B cell (primary cell): ENCODE measurements at places on chromosomes 12 and 14.

DNA sequence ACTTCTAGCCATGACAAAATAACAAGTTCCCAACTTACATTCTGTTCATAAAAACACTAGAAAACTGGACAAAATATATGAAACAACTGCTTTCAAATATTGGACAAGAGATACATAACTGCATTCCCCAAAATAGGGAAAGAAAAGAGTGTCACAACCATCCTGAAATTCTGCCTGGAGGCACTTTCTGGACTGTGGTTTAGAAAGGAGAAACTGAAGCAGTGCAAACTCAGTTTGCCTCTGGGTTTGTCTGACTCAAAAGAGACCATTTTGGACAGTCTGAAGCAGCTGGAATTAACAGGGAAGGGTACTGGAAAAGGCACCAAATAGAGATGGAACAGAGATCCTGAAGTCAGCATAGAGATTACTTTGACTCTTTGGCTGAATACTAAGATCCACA lies 11.3 kb upstream of the SYT1 start:
- DNase-seq, result no peak

DNA sequence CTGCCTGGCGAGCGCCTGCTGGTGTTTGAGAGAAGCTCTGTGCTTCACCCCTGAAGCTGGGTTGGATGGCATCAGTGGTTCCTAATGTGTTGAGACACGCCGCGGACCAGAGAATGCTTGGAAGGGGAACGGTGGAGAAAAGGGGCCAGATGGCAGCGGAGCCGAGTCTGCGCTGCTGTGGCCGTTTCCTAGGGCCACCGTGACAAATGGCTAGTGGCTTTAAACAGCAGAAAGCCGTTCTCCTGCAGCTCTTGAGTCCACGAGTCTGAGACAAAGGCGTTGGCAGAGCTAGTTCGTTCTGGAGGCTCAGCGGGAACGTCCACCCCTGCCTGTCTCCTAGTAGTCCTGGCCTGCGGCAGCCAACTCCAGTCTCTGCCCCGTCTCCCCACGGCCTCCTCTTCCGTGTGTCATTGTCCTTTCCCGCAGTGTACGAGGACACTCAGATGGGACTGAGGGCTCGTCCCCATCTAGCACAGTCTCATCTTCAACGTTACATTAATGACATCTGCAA lies 103.6 kb downstream of the ADGRD1 start:
- no peak for DNase-seq

DNA sequence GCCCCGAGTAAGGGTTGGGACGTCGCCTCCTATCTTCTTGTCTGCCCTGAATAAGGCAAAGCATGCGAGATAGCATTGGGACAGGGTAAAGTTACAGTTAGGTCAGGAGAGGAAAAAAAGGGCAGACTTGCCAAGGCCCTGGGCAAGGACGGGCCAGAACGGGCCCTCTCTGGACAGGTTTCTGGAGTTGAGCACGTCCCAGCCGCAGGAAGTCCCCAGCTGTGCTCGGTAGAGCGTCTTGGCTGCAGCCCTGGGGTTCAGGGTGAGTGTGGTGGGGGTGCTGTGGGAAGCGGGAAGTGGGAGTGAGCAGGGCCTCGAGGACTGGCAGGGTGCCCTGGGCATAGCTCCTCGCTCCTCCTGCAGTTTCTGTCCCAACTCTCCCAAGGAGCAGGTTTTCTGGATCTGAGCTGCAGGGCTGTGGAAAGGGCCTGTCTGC lies 5.4 kb downstream of the RPS6KL1 start:
- DNase-seq, result no peak

GRCh38 chr14:72898448-72898847 lies 4.5 kb upstream of the DPF3 start:
- DNase-seq, result no peak

DNA sequence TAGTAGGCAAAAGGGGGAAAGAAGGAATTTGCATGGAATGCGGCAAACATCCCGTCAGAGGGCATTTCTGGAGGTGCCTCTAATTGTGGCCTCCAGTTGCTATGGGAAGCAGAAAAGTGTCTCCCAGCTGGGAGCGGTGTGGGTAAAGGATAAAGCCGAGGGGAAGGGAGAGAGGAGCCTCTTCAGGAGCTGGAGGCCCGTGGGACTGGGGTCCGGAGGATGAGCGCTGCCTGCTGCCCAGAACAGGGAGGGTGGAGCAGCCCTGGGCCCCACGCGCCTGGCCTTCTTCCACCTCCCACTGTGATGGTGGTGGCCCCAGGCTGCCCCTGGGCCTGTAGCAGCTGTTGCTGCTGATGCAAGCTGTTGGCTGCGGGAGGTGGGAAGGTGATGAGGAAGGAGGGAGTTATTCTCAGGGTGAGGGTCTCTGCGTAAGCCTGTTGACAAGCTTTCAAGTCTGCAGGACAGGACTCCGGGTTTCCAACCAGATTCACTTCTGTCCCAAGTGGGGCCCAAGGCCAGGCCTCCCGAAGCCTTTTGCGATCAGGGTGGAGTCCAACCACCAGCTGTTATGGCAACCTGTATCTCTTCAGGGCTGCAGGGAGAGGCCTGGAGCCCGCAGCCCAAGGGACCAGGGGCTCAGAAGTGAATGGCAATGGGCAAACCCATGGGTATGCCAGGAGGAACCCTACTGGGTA lies 19.1 kb upstream of the PGF start:
- no peak for DNase-seq

- no peak for DNase-seq
Measured at GRCh38 chr12:53575502-53576249, 50.5 kb downstream of the ATF7 start.

- no peak for DNase-seq
Measured at GRCh38 chr14:73599499-73599898, 7.8 kb downstream of the ACOT4 start.

GRCh38 chr14:74785056-74785613 lies 22.0 kb downstream of the YLPM1 start:
- DNase-seq, result no peak

GRCh38 chr12:83958997-83959396 lies 953.6 kb downstream of the SLC6A15 start:
- DNase-seq, result no peak

GRCh38 chr12:15372352-15372751 lies 50.0 kb downstream of the PTPRO start:
- no peak for DNase-seq

GRCh38 chr14:103897075-103897947 lies 30.9 kb upstream of the TDRD9 start:
- no peak for DNase-seq

- no peak for DNase-seq
Measured at GRCh38 chr12:106682594-106683234, 91.8 kb upstream of the RIC8B start.

DNA sequence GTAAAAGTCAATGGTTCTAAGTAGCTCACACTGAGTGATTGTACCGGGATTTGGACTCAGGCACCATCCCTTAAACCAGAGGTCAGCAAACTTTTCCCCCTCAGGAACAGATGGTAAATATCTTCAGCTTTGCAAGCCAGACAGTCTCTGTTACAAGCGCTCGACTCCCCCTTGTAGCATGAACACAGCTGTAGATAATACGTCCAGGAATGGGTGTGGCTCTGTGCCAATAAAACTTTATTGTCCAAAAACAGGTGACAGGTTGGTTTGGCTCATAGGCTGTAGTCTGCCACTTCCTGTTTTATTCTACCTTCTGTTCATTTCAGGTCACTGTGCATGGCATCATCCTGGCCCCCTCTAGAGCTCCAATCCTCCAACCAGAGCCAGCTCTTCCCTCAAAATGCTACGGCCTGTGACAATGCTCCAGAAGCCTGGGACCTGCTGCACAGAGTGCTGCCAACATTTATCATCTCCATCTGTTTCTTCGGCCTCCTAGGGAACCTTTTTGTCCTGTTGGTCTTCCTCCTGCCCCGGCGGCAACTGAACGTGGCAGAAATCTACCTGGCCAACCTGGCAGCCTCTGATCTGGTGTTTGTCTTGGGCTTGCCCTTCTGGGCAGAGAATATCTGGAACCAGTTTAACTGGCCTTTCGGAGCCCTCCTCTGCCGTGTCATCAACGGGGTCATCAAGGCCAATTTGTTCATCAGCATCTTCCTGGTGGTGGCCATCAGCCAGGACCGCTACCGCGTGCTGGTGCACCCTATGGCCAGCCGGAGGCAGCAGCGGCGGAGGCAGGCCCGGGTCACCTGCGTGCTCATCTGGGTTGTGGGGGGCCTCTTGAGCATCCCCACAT lies 7.6 kb downstream of the BDKRB1 start:
- no peak for DNase-seq

DNA sequence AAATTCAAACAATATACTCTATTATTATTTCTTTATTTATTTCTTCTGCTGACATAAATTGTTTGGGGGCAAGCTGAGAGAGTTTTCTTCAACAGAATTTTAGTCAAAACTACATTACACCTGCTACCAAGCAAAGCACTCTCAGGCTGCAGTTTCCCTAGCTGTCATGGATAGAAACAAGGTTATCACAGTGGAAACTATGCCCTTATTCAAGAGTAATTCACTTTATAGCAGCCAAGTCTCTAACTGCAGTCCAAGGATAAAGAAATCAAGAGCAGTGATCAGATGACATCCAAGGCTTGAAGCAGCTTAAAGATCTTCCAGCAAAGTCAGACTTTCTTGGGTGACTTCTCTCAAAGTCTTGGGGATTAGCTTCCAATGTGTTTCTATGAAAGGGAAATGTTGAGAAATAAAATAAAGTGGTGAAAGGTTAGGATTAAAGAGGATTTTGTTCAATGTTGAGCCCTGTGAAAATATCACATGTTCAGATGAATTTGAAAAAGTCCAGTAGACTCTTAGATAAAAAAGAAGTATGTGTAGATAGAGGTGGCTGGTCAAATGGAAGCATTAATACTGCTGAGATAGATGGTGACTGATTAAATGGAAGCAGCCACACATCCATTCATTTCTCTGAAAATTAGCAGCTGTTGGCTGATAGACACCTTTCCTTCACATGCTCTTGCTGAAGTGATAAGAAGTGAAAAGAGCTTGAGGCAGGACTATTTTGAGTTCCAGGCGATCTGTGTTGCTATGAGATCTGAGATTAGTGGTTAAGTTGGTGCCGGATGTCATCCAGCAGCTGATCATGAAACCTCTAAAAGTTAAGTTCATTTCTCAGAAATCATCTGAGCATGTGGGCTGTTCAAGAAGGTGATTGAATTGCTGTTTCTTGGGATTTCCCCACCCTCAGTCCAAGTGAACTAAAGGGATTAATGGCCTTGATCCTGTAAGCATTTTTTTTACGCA lies 257.8 kb upstream of the BTG1 start:
- DNase-seq, result peak; percentile 86

- no peak for DNase-seq
Measured at GRCh38 chr14:84929834-84930233, 600.1 kb upstream of the FLRT2 start.

GRCh38 chr12:110861729-110862128 lies 14.9 kb downstream of the CCDC63 start:
- no peak for DNase-seq

DNA sequence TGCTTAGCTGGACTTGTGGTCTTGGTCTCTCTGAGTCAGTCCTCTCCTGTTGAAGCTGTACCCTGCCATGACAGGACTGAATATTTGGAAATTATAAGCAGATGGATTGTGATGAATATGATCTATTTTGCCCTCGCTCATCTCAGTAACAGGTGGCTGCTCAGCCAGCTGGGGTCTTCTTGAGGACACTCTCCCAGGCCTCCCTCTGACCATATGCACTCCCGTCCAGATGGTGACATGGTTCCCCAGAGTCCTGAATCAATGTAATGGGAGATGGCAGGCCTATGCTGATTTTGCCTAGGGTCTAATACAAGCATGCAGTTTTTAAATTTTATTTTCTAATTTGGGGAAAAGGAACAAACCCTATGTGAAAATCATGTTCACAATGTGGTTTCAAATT lies 63.1 kb upstream of the TRHDE start:
- no peak for DNase-seq

- DNase-seq, result no peak
Measured at GRCh38 chr12:58915037-58915436, 5.3 kb downstream of the LRIG3 start.

DNA sequence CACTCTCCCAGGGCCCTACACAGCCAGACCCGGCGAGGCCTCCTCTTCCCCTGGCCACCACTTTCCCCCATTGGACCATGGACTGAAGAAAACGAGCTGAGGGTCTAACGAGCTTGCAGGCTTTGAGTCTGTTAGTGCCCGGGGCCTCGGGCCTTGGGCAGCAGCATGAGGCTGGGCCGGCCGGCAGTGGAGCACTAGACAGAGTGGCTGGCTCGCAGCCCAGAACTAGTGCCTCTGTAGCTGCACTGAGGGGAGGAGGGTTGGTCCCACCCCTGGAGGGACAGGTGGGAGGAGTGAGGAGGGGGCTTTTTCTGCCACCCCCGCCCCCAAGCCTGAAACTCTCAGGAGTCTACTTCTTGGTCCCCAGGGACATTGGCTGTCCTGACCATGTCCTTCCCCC lies 38.7 kb downstream of the SLC6A12 start:
- DNase-seq, result no peak

DNA sequence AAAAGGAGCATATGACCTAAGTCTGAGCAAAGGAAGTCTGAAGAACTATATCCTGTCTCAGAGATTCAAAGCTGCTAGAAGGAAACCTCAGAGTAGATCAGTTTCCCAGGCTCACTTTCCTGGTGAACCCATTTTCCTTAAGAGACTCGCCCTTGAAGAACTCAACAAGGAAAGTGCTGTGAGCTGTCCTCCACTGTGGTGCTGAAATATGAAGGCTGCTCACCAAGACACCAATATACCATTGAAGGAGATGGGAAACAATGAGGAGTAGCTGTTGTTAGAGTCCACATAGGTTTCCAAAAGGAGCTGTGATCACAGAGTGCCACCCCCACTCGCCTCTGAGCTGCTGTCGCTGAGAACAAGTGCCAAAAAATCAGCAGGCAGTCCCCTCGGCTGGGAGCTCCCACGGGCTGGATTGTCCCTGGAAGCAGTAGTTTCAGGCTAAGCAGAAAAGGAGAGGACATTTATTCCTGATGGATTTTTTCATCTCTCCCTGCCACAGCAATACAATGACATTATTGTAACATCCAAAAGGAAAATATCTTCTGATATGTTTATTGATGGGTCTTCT lies 282.1 kb downstream of the RPS29 start:
- DNase-seq, result no peak

DNA sequence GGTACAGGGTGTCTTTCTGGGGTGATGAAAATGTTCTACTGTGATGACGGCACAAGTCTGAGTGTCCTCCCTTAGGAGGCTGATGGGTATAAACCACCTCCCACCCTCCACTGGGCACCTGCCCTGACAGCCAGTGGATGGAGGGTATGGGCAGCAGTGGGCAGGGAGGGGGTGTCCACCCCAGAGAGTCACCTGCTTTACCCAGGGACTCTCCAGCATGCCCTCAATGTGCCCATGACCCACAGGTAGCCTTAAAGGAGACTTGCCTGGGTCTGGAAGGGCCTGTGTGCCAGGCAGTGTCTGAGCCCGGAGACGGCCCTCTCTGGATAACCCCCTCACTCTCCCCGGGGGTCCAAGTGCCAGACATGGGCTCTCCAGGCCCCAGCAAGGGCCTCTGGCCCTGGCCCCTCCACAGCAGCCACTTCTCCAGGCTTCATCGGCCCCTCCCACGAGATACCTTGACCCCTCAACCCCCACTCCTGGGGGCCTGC lies 38.8 kb downstream of the CCNK start:
- DNase-seq, result no peak

- peak; percentile 54 for DNase-seq
Measured at GRCh38 chr12:124862768-124863415, 772 bp downstream of the SCARB1 start.
